ENCODE measurements at places on chromosomes 2 and 18. TPM values are rescaled to one million over a fixed set of nuclear protein-coding genes. Genes with fewer than 3 reads are reported as not detected.

Gene DSG1
- total RNA-seq: not detected

DNA sequence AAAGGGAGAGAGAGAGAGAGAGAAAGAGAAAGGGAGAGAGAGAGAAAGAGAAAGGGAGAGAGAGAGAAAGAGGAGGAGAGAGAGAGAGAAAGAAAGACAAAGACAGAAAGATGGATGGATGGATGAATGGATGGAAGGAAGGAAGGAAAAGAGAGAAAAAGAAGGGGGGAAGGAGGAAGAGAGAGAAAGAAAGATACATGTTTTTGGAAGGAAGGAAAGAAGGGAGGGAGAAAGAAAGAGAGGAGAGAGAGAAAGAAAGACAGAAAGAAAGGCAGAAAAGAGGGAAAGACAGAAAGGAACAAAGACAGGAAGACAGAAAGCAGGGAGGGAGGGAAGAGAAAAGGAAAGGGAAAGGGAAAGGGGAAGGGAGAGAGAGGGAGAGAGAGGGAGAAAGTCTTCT lies 51.6 kb downstream of the RNU4ATAC start:
- H3K27ac ChIP-seq: no peak overlapping the region
- no peaks in the 10 kb centered on the region for H3K36me3 ChIP-seq
- H3K27me3 ChIP-seq: no peaks in the 10 kb centered on the region
- DNase-seq: no peak

DNA sequence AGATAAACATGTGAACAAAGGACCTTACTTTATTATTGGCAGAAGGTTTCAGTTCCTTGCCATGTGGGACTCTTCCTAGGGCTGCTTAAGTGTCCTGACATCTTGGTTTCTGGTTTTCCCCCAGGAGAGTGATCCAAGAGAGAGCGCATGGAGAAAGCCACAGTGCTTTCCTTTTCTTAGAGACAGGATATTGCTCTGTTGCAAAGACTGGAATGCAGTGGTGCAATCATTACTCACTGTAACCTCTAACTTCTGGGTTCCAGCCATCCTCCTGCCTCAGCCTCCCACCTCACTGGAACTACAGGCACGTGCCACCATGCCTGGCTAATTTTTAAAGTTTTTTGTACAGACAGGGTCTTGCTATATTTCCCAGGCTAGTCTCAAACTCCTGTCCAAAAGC lies 38.1 kb upstream of the TCF7L1 start:
- H3K4me3 ChIP-seq: no peak overlapping the region
- H3K27me3 ChIP-seq: no peaks in the 10 kb centered on the region
- H3K36me3 ChIP-seq: no peaks in the 10 kb centered on the region

DNA sequence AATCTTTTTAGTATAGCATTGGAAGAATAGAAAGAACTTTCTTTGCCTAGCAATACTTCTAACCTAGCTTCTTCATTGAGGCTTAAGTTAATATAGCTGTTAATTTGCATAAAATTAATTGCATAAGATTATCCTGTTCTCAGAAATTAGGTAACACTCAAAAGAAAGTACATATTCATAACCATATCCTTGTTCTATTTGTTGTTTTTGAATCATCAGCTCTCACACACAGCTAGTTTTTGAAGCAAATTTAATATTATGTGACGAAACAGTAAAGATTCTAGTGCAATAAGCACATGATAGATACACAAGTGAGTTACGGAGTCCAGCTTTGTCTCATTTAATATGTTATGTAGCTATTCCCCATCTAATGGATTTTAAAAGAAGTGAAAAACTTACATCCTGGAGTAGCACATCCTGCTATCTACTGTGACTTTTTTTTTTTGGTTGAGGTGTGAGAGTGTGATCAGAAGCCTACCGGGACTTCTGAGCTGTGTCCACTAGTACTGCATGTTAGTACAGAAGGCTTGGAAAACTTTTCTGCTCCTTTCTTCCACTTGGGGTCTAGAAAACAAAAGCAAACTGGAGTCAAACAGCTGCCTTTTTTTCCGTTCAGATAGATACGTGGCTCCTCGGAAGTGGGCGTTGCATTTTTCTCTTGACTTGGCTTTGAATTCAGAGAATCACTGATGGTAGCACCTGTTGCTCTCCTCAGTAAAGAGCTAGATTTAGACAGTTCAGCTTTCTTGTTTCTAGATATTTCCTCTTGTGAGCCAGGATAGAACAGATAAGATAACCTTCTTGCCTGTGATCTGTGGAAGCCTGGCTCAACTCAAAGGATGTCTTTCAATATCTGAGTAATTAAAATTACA lies 27.2 kb downstream of the KDM3A start:
- H3K4me3 ChIP-seq: no peak overlapping the region
- DNase-seq: no peak
- H3K4me1 ChIP-seq: no peaks in the 10 kb centered on the region
- H3K27me3 ChIP-seq: no peaks in the 10 kb centered on the region

DNA sequence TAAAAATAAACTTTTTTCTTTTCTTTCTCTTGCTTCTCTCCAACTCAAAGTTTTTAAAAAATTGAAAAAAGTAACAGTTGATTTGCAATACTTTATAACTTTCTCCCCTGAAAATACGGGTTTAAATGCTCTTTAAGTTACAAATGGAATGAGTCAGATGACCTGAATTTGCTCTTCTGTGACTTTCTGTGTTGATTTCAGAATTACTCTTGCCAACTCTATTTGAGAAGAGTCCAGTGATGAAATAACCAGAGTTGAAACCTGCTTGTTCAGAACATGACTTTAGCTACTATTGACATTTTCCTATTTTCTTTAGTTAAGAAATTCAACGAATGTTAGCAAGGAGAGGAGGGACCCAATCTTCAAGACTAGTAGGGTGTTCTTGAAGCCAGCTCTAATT lies 146.1 kb upstream of the ZSWIM2 start:
- H3K4me1 ChIP-seq: no peaks in the 10 kb centered on the region
- H3K4me3 ChIP-seq: no peak overlapping the region
- DNase-seq: no peak

Gene PPP1R1C
- 2.8 TPM for total RNA-seq

- no peaks in the 10 kb centered on the region for H3K36me3 ChIP-seq
- H3K4me1 ChIP-seq: peaks cover 9% of the 10 kb centered on the region
- no peak overlapping the region for H3K27ac ChIP-seq
- H3K27me3 ChIP-seq: no peaks in the 10 kb centered on the region
- no peak for DNase-seq
These were observed 119.9 kb upstream of the NDUFV2 start for GRCh38 chr18:8982416-8983183.

- H3K4me3 ChIP-seq: no peak overlapping the region
- H3K36me3 ChIP-seq: no peaks in the 10 kb centered on the region
- no peaks in the 10 kb centered on the region for H3K27me3 ChIP-seq
- no peak for DNase-seq
- H3K27ac ChIP-seq: no peak overlapping the region
- H3K4me1 ChIP-seq: no peaks in the 10 kb centered on the region
These were observed 85.0 kb upstream of the TACR1 start for GRCh38 chr2:75284345-75284744.

- no peaks in the 10 kb centered on the region for H3K27me3 ChIP-seq
- H3K36me3 ChIP-seq: peaks cover 47% of the 10 kb centered on the region
- no peak overlapping the region for H3K27ac ChIP-seq
- no peaks in the 10 kb centered on the region for H3K4me1 ChIP-seq
These were observed 15.2 kb downstream of the AFG3L2 start for GRCh38 chr18:12361770-12362378.

GRCh38 chr2:210188190-210188589 lies 17.0 kb upstream of the KANSL1L start:
- no peak overlapping the region for H3K27ac ChIP-seq
- DNase-seq: no peak
- no peaks in the 10 kb centered on the region for H3K27me3 ChIP-seq
- H3K36me3 ChIP-seq: no peaks in the 10 kb centered on the region
- no peak overlapping the region for H3K4me3 ChIP-seq
- no peaks in the 10 kb centered on the region for H3K4me1 ChIP-seq

Gene MOGAT1
- total RNA-seq: not detected

Gene ZNF2
- 5.6 TPM for total RNA-seq

Gene PIEZO2
- 13.8 TPM for total RNA-seq

DNA sequence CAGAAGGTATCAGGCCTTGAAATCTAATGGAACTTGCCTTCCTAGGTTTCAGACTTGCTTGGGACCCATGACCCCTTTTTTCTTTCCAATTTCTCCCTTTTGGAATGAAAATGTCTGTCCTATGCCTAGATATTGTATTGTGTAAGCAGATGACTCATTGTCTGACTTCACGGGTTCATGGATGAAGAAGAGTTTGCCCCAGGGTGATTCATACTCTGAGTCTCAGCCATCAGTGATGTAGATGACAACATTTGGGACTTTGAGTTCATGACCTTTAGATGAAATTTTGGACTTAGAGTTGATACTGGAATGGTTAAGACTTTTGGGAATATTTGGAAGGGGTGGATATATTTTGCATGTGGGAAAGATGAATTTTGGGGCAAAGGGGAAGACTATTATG lies 11.2 kb upstream of the SCYGR5 start:
- H3K27me3 ChIP-seq: no peaks in the 10 kb centered on the region
- H3K27ac ChIP-seq: no peak overlapping the region
- no peaks in the 10 kb centered on the region for H3K36me3 ChIP-seq
- no peak for DNase-seq
- no peak overlapping the region for H3K4me3 ChIP-seq

Gene NBEAL1
- total RNA-seq: 88.8 TPM

Gene POTEI
- not detected for total RNA-seq

DNA sequence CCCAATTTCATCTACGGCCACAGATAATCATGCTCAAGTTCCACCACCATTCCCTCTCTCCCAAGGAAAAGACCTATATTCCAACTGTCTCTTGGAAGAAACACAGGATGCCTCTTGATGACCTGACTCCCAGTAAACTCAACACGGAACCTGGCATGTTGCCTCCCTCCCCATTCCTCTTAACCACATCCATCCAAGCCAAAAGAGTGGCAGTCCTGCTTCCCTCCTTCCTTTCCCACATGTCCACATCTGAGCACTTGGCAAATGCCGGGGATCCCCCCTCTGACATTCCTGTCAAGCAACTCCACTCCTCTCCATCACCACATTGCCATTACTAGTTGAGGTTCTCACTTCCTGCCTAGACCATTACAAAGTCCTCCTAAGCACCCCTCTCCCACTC lies 49.4 kb downstream of the PID1 start:
- no peaks in the 10 kb centered on the region for H3K27me3 ChIP-seq
- H3K4me1 ChIP-seq: no peaks in the 10 kb centered on the region
- no peak for DNase-seq
- no peaks in the 10 kb centered on the region for H3K36me3 ChIP-seq
- no peak overlapping the region for H3K4me3 ChIP-seq
- H3K27ac ChIP-seq: no peak overlapping the region

DNA sequence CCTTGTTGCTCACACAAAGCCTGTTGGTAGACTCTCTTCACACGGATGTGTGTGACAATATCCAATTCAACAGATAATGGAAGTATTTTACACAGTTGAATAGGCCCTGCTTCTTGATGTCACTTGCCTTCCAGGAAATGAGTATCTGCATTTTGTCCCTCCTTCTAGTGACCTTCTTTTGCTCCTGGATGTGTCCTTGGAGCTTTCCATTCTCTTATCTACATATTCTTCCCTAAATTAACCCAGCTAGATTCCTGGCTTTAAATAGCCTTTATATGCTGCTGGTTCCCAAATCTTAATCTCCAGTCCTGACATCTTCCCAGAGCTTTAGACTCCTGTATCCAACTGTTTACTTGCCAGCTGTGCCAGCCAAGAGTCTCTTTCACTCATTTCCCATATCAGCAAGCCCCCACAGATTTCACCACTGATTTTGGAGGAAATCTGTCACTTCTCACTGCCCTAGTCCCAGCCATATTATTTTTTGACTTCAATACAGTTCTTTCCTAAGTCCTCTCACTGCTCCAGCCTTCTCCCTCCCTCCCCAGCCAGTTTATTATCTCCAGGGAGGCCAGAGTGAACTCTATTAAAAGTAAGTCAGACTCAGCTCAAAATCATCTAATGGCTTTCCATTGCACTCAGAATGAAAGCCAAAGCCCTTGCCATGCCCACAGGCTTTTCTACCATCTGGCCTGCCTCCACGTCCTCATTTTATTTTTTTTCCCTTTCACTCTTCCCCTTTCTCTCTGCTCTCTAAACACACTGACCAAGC lies 170.0 kb downstream of the PDE11A start:
- no peaks in the 10 kb centered on the region for H3K36me3 ChIP-seq
- DNase-seq: no peak

DNA sequence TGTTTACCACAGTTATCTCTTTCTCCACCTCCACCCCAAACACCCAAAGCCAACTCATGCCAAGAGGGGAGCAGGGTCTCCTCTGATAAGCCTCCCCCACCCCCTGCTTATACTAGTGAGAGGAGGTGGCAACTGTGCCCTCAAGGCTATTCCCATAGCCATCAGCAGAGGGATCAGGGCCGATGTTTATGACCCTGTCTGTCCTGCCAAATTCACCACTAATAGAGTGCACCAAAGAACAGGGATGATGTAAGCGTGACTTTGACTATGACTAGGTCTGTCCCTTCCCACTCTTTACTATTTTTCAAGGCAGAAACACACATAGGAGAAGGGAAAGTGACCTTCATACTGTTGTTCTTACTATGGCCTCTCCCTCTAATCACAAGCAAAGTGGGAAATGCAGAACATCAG lies 74.6 kb downstream of the CLHC1 start:
- peaks cover 23% of the 10 kb centered on the region for H3K4me1 ChIP-seq
- H3K27ac ChIP-seq: peak overlapping the region; percentile 40
- no peak for DNase-seq
- H3K4me3 ChIP-seq: no peak overlapping the region
- no peaks in the 10 kb centered on the region for H3K36me3 ChIP-seq

All from thyroid gland (tissue), 4 donors.